ENCODE measurements at places on chromosomes 13 and 19.

DNA sequence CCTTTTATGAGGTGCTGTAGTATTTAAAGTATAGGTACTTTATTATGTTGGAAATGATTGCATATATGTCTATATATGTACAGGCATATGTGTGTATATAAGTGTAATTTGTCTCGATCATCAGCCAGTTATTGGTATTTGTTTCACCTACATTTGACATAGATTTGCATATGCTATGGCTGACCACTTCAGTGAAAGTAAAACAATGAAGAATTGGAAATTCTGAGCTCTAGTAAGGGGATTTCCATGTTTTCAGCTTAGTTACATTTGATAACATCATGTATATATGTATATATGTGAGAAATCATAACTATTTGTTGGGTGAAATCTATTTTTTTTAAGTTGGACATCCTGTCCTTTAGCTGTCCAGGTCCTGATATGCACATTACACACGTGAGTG is 1303.9 kb downstream of the EFNB2 start:
- no peak for DNase-seq

DNA sequence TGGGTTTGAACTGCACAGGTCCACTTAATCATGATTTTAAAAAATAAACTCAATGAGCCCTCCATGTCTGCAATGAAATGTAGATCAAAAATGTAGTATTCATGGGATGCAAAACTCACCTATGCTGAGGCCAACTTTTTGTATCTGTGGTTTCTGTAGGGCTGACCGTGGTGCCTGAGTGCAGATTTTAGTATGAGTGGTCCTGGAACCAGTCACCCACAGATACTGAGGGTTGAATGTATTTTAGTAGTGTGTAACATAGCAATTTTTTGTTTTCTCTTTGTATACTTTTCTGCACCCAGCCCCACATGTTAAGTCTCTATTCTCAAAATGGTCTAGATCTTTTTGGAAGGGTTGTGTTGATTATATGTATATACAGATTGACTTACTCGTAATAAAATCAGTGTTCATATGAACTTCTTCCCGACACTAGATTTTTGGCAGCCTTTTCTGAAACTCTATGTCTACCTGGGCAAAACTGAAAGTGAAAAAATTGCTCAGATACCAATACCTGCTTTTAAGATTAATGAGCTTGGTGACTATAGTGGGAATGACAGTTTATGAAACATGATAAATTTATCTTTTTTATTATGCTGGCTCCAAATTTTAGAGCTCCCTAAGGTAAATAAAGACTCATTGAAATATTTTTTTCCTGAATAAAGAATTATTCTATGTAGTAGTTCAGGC is 51.6 kb downstream of the DNAJC15 start:
- no peak for DNase-seq

GRCh38 chr19:35455616-35456201 is 7.7 kb downstream of the FFAR2 start:
- no peak for DNase-seq

DNA sequence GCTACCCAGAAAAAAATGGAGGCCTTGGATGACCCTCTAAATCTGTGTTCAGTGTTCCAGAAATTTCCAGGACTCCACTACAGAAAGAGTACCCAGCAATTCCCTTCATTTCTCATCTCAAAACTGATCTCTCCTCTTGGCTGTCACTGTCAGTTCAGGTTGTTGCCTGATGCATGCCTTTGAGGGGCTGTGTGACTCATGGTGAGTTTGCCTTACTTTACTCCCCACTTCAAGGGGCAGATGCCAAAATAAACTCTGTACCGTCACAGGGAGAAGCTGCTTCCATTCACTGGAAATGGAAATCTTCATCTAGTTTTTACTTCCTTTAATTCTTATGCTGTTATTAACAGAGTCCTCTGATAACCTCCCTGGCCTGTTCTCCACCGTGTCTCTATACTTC is 1075.0 kb downstream of the DIAPH3 start:
- DNase-seq: no peak

DNA sequence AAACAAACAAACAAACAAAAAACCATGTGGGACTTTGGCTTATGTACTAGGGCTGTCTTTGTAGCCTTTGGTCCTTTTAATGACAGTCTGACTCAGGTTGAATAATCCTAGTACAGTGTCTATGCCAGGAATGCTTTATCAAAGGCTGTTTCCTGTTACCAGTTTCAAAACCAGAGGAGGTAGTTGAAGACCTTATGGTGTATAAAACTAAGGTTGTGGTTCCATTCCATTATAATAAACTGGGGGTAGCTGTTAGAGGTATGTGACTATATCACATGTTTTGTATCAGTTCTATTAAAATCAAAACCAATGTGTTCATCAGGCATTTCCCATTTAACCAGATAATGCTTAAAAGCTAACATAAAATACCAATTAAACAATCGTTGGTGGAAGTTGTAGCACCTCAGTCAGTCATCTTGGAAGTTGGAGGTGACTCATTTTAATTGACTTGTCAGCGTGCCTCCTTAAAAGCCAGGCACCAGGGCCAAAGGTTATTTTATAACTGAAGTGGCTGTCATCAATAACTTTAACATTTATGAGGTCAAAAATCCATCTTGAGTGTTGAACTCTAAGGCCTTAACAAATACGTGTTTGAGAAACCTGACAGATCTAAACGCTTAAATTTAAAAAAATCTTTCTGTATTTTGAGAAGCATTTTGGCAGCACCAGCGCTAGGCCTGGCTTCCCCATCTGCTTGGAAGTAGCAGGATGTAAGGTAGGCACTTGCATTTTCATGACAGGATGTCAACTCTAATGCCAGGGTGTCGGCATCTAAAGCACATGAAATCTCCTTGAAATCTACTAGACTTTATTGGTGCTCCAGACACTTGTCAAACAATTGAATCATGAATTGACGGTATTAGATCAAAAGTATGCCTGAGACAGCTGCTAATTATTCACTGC is 162.5 kb downstream of the LMO7 start:
- DNase-seq: peak; percentile 39

- DNase-seq: no peak
Measured at GRCh38 chr19:29576046-29576606, 30.0 kb upstream of the POP4 start.

- DNase-seq: no peak
Measured at GRCh38 chr19:33252971-33253370, 27.3 kb upstream of the SLC7A10 start.

GRCh38 chr13:94427313-94427953 is 52.0 kb downstream of the DCT start:
- no peak for DNase-seq

GRCh38 chr13:93726173-93726957 is 499.8 kb downstream of the GPC6 start:
- no peak for DNase-seq

DNA sequence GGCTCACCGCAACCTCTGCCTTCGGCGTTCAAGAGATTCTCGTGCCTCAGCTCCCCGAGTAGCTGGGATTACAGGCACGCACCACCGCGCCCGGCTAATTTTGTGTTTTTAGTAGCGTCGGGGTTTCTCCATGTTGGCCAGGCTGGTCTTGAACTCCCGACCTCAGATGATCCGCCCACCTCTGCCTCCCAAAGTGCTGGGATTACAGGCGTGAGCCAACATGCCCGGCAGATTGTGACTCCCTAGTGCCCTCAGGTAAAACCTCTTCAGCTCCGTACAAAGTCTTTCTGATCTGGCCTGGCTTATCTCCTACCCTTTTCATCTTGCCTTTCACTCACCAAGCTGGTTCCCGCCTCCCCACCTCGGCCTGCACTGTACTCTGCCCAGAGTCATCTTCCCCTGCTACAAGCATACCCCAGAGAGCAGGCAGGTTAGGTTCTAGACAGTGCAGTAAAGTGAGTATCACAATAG is 15.0 kb downstream of the BICRA start:
- no peak for DNase-seq

DNA sequence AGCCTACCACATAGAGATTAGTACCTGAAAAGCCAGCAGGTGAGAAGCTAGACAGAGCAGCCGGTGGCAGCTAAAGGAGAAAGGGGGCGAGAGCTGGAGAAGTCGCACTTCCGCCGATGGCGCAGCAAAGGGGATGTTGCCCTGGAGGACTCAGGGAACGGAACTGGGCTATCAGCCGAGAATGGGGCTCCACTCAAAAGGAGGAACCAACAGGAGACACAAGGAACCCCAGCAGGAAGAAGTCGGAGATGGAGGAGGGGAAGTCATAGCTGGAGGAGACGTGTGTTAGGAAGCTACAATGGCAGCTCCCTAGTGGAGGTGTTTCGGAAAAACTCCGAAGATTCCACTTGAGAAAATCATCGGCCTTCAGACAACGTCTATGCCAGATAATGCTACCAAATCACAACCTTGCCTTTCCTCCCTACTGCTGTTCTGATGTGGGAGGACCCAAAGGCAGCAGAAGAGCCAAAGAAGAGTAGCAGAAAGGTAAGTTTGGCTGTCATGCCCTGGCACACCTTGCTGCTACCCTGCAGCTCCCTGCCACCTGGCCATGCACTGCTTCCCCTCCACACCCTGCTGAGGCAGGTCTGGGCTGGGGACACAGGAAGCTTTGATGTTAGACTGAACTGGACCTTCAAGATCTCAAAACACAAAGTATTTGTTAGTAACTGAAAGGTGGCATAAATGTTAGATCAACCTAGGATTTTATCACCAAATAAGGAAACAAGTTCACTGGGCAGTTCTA is 127.9 kb downstream of the DLEU7 start:
- DNase-seq: no peak

DNA sequence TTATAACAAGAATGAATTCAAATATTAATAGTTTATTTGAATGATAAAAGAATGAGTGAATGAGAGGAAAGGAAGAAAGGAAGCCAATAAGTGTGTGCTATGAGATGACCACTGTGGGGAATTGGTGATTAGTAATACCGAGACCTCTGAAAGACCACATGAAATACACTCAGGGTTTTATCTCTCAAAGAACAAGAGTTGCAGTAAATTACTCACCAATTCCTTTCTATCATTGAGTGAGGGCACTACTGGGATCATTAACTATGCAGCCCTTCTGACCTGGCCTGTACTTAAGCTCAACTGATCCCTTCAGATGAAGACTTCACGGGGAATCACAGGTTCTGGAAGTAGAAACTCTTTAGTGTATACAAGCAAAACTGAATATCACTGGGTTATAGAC is 1636.1 kb downstream of the SLITRK5 start:
- no peak for DNase-seq

- no peak for DNase-seq
Measured at GRCh38 chr19:30087381-30088138, 145.5 kb downstream of the URI1 start.

DNA sequence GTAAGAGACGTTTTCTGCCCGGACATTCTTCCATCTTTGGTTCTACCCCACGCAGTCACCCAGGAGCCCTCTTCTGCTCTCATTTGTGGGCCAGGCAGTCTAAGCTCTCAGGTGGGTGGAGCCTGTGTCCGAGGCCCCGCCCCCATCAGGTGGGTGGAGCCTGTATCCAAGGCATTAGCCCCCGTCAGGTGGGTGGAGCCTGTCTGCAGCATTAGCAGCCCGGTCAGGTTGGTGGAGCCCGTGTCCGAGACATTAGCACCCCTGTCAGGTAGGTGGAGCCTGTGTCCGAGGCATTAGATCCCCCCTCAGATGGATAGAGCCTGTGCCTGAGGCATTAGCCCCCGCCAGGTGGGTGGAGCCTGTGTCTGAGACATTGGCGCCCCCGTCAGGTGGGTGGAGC is 45.5 kb upstream of the C13orf46 start:
- peak; percentile 8 for DNase-seq

DNA sequence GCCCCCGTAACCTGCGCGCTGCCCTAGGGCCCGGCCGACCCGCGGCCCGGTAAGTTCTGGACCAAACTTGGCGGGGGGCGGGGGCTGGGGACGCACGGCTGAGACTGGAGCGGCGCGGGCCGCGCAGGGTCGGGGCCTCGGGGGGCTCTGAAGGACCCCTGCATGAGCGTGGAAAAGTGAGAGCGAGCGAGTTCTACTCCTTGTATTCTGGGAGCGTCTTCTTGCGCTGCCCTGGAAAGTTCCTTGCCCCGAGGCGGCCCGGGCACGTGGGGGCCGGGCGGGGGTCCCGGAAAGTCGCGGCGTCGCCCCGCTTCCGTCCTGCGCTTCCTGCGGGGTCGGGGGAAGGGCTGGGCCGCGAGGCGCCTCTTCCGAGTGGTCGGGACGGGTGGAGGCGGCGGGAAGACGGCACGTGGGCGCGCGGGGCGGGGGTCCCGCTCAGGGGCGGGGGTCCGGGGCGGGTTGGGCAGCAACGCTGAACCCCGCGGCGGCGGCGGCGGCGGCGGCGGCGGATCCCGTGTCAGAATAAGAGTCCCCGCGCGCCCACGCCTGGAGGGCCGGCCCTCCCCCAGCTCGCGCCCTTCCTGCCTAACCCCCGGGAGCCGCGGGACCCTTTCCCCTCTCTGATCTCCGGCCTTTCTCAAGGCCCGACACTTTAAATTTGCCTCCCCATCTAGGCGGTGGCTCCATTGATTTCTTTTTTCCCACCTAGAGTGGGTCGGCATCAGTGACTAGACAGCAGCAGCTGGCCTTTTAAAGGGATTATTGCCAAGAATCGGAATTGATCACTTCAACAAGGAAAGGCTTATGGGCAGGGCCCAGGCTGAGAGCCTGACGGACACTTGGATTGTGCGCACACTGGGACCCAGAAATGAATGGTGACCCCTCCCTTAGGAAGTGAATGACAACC is 749 bp downstream of the GATAD2A start:
- no peak for DNase-seq

GRCh38 chr13:20193907-20194631 is 1.3 kb upstream of the GJB2 start:
- no peak for DNase-seq

- DNase-seq: peak; percentile 57
Measured at GRCh38 chr19:12703046-12703445, 6.6 kb upstream of the FBXW9 start.

DNA sequence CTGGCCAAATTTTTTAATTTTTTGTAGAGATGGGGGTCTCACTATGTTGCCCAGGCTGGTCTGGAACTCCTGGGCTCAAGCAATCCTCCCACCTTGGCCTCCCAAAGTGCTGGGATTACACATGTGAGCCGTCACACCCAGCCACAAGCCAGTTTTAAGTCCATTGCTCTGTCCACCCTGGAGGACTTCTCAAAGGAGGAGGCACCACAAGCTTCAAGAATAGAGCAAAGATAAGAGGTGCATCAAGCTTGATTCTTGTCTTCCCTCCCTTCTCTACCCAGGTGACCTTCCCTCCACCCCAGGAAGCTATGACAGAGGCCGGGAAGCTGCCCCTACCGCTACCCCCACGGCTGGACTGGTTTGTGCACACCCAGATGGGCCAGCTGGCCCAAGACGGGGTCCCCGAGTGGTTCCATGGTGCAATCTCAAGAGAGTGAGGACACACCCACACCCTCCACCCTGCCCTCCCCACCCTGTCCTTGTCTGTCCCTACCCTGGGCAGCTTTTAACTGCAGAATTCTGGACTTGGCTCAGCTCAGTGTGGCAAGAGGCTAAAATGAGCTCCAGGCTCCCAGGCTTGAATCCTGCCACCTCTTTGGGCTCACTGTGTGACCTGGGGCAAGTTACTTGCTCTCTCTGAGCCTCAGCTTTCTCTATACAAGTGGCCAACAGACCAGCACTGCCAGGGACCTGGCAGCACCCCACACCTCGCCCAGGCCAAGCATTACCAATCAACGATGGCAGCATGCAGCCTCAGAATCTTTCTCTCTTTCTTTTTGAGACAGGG is 5.2 kb downstream of the HSH2D start:
- DNase-seq: no peak

GRCh38 chr19:18274781-18275356 is 617 bp upstream of the IQCN start:
- no peak for DNase-seq

GRCh38 chr19:4343370-4344307 is at the start of gene MPND:
Gene MPND (plus strand): TSS chr19:4343562. CDS start chr19:4343594, 32 bp downstream.
- peak; percentile 50 for DNase-seq

Data from HCT116 (cell line).